Stimulated activated CD8-positive, alpha-beta memory T cell treated with anti-CD3 and anti-CD28 coated beads, Interleukin-7, amount 100 ng/mL, for 1 hour (primary cell): ENCODE measurements at places on chromosomes 2 and 18.

- DNase-seq: no peak
Observed at GRCh38 chr2:193929131-193929530, 1727.9 kb upstream of the SLC39A10 start.

DNA sequence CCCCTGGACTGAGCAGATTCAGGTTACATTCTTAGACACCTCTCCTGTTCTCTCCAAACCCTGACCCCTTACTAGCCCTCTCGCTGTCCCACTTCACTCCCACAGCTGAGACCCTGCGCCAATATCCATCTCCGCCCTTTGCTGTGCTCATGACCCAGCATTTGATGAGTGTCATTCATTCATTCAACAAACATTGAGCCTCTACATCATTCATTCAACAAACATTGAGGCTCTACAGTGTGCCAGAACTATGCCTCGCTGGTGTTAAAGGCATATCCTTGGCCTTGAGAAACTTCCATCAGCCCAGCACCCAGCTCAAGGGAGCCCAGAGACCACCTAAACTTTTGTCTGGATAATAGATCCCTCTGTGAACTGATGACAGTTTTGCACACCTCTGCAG is 41.9 kb upstream of the MRPL33 start:
- DNase-seq: no peak

DNA sequence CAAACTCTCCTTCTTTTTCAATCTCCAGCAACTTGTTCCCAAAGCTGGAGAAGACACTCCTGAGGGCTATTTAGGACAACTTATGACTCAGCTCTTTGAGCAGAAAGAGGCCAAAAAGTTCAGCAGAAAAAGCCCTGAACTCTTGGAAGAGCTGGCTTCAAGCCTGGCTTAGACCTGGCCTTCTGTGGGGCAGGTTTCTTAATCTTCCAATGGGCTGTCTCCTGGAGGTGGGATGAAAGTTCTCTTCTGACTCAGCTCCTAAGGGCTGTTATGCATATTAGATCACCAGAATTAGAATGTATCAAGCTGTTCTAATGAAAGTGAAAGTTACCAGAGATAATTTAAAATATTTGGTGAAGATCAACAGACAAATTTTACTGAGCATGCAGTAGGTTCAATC is 129.4 kb downstream of the RAD51AP2 start:
- DNase-seq: no peak

DNA sequence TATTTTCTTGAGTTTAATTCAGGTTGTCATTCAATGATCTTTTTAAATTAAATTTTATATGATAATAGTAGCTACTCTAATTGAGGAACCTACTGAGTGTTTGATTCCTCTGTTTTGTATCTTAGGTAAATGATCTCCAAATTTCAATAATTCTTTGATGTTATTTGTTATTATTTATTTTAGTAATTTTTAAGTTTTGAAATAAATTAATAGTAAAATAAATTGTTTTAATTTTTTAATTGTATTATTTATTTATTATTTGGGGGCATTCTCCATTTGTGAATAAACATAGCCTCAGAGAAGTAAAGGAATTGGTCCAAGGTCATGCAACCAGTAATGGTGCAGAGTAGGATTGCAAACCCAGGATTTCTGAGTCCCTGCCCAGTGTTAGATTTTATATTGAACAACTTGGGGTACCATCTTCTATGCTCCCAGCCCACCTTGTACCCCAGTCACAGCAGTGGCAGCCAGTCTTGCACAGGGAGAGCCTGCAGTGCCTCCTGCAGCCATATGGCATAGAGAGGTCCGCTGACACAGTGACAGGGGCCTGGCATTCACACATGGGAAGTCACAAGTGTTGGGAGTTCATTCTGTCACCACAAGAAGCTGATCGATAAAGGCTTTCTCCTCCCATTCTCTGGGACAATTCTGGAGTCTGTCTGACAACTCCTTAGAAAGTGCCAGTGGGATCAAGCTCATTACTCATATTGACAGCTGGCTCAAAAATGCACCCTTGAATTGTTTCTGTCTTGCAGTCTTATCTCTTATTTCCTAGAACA is 110.0 kb upstream of the ETAA1 start:
- DNase-seq: no peak

- DNase-seq: no peak
Observed at GRCh38 chr2:15666861-15667808, 75.5 kb downstream of the DDX1 start.

DNA sequence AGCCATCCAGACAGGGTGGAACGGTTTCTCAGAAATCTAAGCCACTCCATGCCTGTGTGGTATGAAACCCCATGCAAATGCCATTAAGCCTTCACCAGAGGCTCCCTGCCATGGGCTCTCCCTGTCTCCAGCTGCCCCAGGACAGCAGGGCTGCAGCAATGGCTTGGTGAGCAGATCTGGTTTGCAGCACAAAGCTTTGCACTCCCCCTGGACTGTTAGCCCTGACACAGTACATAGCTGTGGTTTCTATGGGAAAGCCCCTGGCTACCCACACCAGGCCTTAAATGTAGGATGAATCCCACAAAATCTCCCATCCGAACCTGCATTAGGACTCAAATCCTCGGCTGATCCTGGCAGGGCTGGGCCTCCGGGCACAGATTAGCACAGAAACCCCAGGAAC is 291.6 kb downstream of the TNS1 start:
- DNase-seq: no peak

DNA sequence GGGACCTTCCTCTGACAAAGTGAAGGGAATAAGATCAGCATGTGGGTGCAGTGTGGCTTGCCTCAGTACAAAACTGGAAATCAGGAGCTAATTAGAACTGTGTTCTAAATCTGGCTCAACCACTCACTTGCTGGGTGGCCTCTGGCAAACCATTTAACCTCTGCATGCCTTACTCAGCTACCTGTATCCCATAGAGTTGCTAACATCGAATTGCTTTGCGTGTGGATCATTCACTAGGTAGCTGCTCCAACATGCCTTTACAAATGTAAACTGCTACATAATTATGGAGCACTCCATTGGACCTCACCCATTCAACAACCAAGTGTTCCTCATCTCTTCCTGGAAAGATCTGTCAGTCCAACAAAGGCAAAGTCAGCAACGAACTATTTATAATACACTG is 19.0 kb downstream of the PLEKHM3 start:
- no peak for DNase-seq

GRCh38 chr2:162148956-162149355 is 3.1 kb downstream of the GCG start:
- no peak for DNase-seq
